ENCODE measurements at places on chromosomes 3 and 15.

DNA sequence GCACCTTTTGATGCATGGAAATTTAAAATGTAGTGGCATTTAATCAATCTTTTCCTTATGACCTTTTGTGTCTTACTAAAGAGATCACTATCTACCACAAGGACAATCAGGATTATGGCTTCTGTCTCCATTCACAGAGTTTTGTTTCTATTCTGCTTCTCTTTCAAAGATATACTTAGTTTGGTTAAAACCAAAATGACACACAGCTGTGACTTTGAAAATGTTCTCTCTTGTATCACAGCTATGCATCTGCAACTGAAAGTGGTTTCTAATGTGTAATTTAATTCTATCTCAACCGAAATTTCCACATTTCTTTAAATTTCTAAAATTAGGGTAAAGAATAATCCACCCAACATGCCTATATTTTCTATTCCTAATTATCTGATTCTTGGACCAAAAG is 27.7 kb downstream of the HLTF start:
- DNase-seq: no peak

GRCh38 chr15:45265506-45265905 is 13.5 kb downstream of the SLC28A2 start:
- peak; percentile 87 for DNase-seq

- DNase-seq: no peak
Observed at GRCh38 chr3:79845546-79845945, 77.7 kb upstream of the ROBO1 start.

DNA sequence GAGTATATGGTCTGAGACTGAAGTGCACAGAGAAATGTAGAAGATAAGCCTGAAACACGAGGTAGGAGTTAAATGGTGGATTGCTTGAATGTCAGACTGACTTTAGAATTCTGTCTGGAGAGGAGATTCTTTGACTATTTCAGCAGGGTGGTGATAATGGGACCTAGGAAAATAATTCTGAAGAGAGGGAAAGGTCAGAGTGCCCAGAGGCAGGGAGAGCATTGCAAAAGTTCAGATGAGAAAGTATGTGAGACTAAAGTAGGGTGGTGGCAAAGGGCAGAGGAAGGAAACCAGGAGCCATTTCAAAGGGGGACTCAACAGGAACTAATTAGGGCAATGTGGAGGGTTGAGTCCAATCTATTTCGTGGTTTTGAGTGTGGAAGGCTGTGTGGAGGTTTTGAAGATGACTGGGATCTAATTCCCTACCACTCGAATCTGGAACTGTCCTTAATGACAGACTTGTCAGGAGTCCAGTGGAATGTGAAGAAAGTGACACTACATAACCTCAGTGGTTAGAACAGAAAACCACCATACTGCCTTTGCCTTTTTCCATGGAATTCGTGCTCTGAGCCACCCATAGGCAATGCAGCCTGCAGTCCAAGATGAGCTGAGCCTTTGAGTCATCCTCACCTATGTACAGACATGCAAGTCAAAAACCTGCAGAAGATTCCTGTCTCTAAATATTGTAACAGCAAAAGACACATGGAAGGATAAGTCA is 16.1 kb downstream of the CPOX start:
- DNase-seq: peak; percentile 72

- DNase-seq: no peak
Observed at GRCh38 chr15:71463156-71463665, 347.1 kb upstream of the NR2E3 start.

DNA sequence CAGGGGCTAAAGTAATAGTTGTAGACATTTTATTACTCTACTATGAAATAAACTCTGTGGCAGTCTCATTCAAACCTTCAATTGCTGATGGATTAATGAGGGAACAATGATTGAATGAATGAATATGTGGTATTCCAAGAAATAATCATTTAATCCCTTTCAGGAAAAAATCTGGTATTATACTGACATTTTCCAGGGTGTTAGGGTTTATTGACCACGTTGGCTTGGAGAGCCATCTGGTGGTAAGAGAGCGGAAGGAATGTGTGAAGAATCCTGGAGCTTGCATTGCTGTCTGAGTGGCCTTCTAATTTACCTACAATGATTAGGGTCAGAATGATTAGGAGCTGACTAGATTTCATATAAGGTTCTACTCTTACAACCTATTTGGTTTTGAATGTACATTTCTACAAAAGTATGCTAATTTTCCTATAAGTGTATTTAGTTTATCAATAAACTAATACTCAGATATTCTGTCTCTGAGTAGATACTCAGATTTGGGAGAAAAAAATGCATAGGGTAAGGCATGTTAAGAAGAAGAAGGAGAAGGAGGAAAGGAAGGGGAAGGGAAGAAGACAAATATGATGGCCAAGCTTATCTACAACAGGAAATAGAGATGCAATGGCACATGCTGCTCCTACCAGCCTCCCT is 249.9 kb downstream of the ROBO1 start:
- DNase-seq: peak; percentile 34

DNA sequence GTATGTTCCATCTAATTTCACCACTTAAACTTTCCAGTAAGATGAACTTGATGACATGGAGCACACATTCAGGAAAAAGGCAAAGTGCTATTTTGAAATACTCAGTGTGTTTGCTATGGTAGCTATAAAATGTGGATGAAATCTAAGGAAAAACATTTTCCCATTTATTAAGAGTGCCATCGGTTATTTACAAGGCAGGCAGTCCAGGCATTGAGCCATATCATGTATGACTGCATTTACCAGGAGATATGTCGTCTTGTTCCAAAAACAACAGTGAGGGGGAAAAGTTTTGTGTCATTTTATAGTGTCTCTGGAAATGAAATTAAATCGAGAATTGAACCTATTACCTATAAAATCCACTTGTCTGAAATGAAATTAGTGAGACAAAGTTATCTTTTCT is 13.7 kb downstream of the ANXA2 start:
- DNase-seq: no peak

DNA sequence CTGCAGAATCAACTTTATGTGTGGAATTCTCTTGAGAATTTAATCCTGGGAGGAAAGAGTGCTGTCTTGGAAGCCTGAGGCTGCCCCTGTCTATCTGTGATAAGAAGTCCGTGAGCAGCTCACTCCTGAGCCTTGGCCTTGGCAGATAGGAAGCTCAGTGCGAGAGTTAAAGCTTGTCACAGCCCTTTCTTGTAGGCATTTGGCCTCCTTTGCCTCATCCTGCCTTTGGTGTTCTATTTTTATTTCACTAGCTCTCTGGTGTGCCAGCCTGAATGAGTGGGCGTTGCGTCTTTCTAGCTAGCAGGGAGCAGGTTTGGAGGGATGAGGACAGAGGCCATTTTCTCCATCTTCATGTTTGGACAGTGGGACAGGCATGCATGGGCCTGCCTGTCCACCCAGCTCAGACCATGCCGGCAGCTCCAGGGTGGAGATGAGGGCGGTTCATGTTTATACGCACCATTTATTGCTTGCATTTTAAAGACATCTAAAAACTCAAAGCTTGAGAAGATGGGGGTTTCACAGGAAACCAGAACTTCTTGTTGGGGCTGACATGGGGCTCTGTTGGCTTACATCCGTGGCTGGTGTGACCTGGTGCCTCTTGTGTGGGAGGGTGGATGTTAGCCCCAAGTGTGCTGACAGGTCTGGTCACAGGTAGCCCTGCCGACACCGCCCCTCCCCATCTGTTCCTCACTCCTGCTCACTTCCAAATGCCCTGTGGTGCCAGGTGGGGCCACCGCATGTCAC is 29.8 kb downstream of the IRAK2 start:
- no peak for DNase-seq

- no peak for DNase-seq
Observed at GRCh38 chr15:77398927-77399326, 21.0 kb downstream of the PEAK1 start.

- no peak for DNase-seq
Observed at GRCh38 chr3:64290161-64290560, 64.9 kb upstream of the PRICKLE2 start.

DNA sequence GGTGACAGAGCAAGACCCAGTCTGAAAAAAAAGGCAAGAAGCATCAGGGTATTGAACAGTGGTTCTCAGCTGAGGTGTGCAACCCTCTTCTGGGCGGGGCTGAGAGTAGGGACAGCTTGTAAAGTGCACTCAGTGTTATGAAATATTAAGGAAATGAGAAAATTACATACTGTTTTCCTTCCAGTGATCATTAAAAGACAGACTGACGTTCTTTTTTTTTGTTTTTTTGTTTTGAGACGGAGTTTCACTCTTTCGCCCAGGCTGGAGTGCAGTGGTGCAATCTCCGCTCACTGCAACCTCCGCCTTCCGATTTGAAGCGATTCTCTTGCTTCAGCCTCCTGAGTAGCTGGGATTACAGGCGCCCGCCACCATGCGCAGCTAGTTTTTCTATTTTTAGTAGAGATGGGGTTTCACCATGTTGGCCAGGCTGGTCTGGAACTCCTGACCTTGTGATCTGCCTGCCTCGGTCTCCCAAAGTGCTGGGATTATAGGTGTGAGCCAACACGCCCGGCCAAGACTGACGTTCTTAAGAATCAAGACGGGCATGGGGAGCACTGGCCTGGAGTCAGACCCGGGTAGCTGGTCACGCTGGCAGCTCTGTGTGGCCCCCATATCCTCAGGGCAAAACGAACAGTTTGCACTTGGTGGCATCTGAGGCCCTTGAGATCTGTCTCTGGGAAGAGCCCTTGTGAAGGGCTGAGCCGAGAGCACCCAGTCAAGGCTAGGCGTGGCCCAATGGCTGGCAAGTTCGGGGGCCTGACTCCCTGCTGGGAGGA is 11.4 kb downstream of the MAN2A2 start:
- no peak for DNase-seq

GRCh38 chr15:84634228-84634837 is 19.8 kb downstream of the WDR73 start:
- DNase-seq: no peak

DNA sequence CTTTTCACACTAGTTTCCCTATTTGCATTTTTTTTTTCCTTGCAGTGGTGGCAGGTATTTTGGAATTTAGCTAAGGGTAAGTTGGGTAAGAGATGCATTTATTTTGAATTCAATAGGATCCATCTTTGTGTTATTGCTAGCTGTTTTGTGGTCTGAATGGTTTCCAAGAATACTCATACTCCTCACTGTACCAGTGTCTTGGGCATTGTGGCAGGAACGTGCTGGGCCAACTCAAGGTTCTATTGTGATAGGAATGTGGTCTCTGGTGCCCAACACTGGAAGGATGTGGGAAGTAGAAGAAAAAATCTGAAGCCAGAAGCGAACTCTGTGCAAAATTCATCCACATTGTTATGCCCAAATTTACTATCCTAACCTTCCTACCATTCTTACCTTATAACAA is 135.6 kb downstream of the RBMS3 start:
- no peak for DNase-seq

DNA sequence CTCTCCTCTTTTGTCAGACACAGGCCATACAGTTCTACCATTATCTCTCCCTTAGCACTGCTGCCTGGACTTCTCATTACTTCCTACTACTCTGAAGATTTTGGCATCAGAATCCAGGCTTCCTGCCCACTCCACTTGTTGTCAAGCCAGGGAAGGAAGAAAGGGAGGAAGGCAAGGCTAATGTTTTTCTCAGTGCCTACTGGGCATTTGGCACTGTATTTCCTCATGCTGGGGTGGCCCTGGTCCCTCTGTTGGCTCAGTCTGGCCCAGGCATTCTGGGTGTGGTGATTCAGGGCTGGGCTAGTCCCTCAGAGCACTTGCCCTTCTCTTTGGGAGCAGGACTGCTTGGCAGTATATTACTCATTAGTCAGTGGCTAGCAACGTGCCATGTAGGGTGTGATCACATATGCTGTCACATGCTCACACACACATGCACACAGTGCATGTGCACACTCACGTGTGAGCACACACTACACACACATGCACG is 52.9 kb downstream of the BSN start:
- peak; percentile 63 for DNase-seq

DNA sequence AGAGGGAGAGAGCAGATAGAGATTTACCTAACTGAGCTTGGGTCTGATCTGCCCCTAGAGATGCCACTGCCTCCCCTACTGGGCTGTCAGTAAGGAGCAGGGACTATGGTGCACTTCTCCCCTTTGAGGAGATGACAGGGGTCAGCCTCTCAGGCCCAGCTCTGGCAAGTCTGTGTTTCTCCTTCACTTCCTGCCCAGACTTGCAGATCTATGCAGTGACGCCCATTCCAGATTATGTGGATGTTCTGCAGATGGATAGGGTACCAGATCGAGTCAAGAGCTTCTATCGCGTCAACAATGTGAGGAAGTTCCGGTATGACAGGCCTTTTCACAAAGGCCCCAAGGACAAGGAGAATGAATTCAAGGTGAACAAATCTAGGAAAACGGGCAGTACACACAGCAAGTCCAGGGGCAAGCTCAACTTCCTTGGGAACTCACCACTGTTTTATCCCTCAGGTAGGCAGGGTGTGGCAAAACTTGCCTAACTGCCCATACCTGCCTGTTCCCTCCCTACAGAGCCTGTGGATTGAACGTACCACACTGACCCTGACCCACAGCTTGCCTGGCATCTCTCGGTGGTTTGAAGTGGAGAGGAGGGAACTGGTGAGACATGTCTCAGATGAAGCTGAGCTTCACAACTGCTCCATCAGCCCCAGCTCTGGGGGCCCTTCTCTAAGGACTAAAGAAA is 29.1 kb upstream of the MANF start:
- DNase-seq: no peak

- DNase-seq: no peak
Observed at GRCh38 chr3:186115239-186115996, 6.5 kb upstream of the ETV5 start.

GRCh38 chr3:183880121-183880520 is 4.6 kb downstream of the PARL start:
- DNase-seq: no peak

DNA sequence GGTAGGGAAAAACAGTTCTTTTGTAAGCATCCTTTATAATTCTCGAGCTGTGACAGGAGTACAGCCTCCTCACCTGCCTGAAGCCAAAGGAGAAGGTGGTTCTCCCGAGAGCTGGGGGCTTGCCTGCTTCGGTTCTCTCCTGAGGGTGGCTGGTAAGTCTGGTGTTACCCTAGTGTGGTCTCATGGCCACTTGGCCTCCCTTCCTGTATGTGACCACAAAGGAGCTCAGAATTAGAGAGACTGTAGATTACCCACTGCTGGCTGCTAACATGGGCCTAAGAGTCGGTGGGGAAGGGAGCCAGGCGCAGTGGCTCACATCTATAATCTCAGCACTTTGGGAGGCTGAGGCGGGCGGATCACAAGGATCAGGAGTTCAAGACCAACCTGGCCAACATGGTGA is 12.6 kb downstream of the PDHB start:
- DNase-seq: no peak

GRCh38 chr3:8298021-8298954 is 203.3 kb upstream of the LMCD1 start:
- DNase-seq: no peak
